Stimulated activated CD8-positive, alpha-beta memory T cell treated with anti-CD3 and anti-CD28 coated beads, Interleukin-15, amount 100 ng/mL, for 4 hours (primary cell): ENCODE measurements at places on chromosomes 3 and 15.
A peak's percentile ranks its signal among the peaks of the same experiment; 100 is the strongest.

DNA sequence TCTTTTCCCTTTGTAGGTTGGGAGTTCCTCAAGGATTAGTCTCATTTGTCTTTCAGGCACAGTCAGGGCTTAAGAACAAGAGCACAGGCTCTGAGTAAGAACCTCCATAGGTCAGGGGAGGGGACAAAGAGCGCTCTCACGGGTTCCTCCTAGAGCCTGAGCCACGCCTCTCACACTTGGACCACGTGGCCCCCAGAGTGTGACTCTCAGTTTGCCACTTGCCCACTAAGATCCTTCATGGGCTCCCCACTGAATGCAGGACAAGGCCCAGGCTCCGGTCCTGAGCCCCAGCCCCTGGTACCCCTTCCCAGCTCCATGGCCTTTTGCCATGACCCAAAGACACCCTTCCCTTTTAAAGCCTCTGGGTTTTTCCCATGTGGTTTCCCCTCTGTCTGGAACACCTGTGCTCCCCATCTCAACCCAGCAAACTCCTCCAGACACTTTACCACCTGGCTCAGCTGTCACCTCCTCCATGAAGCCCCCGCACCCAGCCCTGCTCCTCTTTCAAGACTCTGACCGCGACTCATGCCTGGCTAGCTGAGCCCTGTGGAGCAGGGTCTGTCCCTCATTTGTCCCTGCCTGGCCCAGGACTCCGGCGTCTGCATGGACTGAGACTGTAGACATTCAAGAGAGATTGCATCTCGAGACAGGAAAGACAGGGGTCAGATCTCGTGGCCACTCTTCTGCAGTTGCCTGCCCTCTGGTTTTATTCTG is 32.7 kb downstream of the IQSEC1 start:
- DNase-seq, result peak; percentile 38

DNA sequence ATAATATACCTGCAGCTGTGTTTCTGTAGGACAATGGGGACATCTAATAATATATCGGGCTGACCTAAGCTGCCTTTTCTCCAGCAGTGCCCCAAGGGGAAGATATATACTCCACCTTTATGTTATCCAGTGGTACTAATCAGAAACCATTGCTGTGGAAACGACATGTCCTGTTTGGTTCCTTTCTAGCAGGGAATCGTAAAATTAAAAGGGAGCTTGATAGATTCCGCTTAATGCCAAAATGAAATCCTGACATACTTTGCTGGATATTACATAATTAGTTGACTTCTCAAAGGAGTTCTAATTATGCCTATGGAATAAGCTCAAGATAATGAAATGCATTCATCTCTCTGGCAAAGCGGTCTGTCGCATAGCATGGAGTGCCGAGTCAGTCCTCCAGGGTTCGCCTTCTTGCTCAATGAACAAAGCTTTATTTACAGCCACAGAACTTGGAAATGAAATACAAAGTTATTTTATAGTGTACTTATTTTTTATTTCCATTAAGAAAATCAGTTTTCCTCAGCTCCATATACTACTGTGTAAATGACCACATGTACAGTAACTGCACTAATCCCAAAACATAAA is 262.8 kb downstream of the LRTM1 start:
- no peak for DNase-seq

GRCh38 chr3:107933450-107933849 is 157.4 kb downstream of the CD47 start:
- DNase-seq, result no peak

DNA sequence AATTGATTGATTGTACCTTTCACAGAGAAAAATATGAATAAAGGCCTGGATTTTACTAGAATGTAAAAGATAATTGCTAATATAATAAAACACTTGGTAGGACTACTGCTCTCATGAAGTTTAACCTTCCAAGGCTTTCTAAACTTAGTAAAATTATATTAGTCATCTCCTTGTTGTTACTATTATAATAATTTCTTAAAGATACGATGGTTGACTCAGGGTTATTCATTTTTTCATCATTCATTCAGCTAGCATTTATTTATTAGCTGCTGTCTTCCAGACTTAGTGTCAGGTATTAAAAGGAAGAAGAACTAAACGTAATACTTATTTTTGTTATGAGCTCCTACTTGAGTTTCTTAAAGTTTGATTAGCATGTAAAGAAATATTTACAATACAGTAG is 771.6 kb upstream of the NR2F2 start:
- DNase-seq, result no peak

DNA sequence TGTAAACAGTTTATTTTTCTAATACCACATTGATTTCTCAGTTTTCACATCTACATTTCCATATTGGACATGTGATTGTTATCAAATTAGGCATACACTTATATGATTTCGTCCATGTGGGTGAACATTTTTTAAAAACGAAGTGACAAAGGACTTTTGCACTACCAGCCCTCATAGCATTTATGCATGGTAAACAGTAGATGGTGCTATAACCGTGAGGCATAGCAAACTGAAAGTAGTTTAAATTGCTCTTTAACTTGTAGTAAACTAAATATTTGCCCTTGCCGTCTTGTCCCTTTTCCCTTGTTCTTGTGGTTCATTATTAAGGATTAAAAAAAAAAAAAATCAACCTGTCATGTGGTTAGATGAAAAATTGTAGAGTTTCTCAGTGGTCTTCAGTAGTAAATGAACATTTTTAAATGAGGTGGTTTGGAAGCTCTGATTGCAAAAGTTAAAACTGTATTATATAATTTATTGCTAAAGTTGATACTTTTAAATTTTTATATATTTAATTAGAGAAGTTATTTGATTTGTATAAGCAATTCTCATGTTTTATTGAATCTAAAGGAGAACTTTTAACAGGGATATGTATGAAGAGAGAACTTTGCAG is 24.0 kb downstream of the STX19 start:
- no peak for DNase-seq

GRCh38 chr3:16390581-16390980 is 122.9 kb downstream of the RFTN1 start:
- DNase-seq, result no peak

GRCh38 chr3:158086776-158087175 is 19.4 kb downstream of the SHOX2 start:
- DNase-seq, result no peak

GRCh38 chr3:81958972-81959640 is 197.7 kb upstream of the GBE1 start:
- DNase-seq, result no peak

DNA sequence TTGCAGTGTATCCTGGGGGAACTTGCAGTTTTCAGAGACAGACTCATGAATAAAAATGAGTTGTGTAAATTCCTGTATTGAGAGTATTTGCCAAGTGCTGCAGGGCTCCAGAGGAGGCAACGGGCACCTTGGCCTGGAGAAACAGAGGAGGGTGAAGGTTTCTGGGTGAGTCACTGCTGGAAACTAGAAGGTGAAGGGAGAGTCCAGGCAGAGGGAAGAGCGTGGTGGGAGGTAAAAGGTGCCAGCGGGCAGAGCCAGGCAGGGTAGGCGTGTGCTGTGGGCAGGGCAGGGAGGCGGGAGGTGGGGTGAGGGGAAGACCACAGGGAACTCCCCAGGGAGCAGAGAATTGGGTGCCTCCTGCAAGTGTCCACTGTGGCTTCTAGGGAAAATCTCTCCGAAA is 120.8 kb downstream of the SLCO3A1 start:
- DNase-seq, result no peak

- DNase-seq, result no peak
Observed at GRCh38 chr15:81213982-81214381, 17.3 kb downstream of the IL16 start.

DNA sequence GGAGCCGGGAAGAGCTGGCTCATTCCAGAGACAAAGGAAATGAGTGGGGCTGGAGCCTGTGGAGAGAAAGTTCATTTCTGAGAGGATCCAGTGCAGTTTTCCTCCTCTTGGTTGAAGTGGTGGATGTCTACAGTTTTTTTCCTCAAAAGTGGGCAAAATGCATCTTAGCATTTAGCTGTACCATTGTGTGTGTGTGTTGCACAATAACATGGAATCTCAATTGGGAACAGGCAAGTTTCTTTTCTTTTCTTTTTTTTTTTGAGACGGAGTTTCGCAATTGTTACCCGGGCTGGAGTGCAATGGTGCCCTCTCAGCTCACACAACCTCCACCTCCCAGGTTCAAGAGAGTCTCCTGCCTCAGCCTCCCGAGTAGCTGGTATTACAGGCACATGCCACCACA is 101.5 kb upstream of the UBE2E1 start:
- no peak for DNase-seq

GRCh38 chr3:134606033-134607025 is 44.5 kb downstream of the KY start:
- DNase-seq, result no peak

GRCh38 chr3:57569859-57570450 is 13.9 kb downstream of the PDE12 start:
- DNase-seq, result no peak

- no peak for DNase-seq
Observed at GRCh38 chr3:54849360-54849759, 78.5 kb downstream of the LRTM1 start.

DNA sequence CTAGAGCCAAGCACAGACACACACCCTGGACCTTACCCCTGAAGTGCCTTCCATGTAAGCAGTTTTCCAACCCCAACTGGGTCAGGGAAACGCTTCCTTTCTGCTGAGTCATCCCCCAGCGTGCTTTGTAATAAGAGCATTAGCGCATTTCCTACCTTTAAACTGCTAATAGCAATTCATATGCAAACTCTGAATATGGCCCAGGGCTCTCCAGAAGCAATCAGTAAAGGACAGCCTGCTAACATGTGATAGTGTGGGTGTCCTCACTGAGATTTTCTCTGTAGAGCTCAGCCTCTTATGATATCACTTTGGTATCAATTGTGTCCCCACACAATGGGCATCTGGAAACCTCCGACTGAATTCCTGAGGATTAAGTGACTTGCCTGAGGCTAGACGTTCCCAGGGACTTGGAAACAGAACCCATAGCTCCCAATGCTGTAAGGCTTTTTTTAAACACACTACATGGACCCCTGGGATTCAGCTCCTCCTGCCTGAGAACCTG is 5.6 kb downstream of the GABRB3 start:
- no peak for DNase-seq

DNA sequence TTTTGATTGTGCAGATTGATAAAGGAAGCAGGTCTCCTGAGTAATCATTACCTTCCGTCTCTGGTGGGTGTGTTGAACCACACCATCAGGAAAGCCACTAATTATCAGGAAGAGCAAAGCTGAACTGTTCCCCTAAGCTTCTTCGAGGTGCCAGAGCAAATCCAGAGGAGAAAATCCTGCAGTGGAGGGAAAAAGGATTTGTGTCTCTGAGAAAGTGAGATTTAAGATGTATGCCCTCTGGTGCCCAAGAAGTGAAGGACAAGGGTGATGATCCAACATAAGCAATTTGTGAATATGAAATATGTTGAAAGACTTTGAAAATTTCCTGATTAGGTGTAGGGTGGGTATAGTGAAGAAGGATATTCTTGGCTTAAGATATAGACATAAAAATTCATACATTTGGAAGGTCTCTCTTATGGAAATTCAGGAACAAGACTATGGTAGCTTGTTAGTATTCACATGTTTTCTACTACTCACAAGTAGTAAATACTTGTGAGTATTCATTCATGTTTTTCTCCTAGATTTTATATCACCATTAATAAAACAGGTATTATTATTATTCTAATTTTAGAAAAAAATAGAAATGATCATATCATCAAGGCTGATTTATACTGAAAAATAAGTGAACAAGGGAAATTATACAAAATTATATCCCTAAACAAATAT is 34.8 kb downstream of the COMMD2 start:
- DNase-seq, result no peak

DNA sequence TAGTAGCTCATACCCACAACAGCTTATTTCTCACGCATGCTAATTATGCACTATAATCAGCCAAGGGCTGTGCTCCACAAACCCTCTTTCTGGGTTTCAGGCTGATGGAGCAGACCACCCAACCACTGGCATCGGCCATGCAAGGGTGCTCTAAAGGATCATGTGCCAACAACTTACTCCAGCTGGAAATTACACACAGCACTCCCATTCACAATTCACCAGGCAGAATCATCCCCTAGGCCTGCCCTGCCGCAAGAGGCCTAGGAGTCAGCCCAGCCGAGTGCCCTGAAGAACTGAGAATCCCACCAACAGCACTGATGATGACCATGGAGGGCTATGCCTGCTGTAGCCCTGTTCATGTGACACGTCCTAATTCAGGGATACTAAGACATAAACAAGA is 216.2 kb upstream of the CHRNA7 start:
- DNase-seq, result no peak

DNA sequence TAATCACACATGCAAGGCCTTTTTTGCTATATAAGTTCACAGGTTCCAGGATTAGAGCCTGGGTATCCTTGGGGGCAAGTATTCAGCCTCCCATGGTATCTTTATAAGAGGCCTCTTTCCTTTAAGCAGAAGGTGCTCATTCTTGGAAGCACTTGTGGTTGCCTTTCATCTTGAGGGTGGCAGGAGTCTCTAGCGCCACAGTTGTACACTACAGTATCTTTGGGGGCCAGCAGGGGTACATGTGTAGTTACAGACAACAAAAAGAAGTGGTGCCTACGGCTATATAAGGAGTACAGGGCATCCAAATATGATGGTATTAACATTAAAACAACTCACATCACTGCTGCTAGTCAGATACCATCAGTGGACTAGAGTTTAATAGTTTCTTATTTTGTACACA is 62.1 kb downstream of the CCR1 start:
- no peak for DNase-seq

GRCh38 chr15:76968306-76968705 is 26.6 kb upstream of the PSTPIP1 start:
- DNase-seq, result no peak

DNA sequence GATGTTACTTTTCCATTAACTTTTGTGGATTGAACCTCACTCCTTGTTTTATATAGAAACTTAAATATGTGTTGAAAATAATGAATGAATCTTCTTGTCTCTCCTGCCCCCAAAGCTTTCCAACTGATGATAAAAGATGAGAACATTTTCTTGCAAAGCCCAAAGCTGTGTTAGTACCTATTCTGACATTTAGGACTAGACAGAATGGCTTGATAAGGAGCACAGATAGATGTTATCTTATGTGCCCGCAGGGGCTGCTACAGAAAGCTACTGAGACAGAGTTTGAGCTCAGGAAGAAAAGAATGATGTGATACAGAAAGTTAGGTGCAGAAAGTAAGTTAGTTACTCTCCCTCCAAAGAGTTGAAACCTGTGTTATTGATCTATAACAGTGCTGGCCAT is 109.4 kb upstream of the ATP11B start:
- DNase-seq, result no peak

DNA sequence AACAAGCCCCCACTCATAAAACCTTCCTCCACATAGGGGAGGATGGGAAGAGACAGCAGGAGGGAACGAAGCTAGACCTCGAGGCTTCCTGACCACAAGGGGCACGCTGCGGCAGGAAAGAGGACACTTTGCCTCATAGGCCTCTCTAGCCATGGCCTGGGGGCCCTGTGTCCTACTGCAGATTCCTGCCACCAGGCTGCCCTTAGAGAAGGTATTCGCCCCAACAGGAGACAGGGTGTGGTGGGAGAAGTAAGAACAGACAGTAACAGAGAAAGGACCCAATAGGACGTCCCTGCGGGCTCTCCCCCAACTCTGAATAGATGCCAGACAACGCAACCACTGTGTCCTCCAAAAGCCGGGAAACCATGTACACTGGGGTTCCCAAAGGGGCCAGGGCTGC is 36.8 kb downstream of the ADCY5 start:
- no peak for DNase-seq

- DNase-seq, result no peak
Observed at GRCh38 chr3:161371441-161372320, at the start of gene SPTSSB. Gene SPTSSB, minus strand, starts transcription at chr3:161371517. Its CDS starts 25,194 bp downstream, at chr3:161346323.

GRCh38 chr15:89341316-89342005 is 6.8 kb upstream of the POLG start:
- no peak for DNase-seq

GRCh38 chr15:54387799-54388198 is 409.6 kb downstream of the UNC13C start:
- DNase-seq, result no peak
